Stimulated activated CD8-positive, alpha-beta memory T cell treated with anti-CD3 and anti-CD28 coated beads, Interleukin-7, amount 100 ng/mL, for 24 hours (primary cell): ENCODE measurements at places on chromosomes 4 and X.

DNA sequence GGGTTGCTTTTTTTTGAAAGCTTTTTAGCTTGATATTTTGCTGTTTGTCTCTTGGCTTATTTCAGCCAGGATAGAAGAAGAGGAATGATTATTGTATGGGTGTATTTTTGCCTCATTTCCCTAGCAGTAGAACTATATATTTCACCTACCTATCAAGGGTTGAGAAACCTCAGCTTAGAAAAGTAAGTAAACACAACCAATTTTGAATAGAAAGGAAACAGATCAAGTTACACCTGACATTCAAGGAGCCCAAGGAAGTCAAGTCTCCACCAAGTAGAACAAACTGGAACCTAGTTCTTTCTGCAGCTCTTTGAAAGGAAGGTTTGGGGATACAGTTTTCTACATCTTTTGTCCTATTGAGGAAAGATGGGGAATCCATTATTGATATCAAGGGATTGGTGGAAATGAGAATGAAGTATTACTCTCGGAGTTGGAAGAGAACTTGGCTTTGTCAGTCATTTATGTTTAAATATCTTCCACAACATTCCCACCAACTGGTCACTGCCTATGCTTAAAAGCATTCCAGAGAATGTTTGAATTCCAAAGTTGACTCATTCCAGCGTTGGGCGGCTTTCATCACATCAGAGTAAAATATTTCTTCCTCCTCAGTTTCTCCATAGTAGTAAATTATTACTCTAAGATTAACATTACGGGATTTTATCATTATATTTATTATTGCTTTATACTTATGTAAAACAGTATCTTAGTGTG is 207.8 kb upstream of the CNKSR2 start:
- DNase-seq, result no peak

GRCh38 chr4:162164906-162165510 is 1.2 kb upstream of the FSTL5 start:
- DNase-seq, result no peak

- no peak for DNase-seq
Measured at GRCh38 chrX:148504506-148504905, 4.1 kb downstream of the AFF2 start.

DNA sequence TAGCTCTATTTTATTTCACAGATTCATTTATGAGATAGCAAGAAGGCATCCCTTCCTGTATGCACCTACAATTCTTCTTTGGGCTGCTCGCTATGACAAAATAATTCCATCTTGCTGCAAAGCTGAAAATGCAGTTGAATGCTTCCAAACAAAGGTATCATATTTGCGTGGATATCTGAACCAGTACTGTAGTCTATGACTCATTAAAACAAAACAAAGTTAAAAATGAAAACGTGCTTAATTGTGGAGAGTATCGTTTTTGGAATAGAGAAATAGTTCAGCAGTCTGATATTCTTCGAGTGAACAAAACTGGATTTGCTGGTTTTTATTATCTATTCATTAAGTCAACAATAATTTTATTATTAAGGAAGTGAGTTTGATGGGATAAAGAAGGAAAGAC is 6.3 kb downstream of the AFP start:
- DNase-seq, result no peak

DNA sequence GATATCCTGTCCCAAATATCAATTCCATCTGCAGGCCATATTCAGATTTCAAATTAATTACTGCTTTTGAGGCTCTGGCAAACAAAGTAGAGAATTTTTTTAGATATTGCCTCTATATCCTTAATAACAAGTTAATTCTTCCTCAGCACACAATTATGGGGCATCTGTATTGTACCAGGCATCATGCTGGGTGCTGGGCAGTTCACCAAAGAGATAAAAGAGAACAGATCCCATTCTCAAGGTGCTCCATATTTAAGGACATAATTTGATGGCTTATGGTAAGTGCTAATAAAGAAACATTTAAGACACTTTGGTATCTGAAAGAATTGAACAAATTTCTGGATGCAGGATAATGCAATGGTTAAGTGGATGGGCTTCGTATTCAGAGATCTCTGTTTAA is 65.8 kb downstream of the SPCS3 start:
- no peak for DNase-seq
